Kidney (tissue), 22 donors: ENCODE measurements at places on chromosomes 13 and 19. TPM values are rescaled to one million over a fixed set of nuclear protein-coding genes. Genes with fewer than 3 reads are reported as not detected.

The COX6B2 gene
- 0.62 TPM for polyA plus RNA-seq

The KIR2DL1 gene
- polyA plus RNA-seq, result not detected

The MATK gene
- 4.2 TPM for polyA plus RNA-seq

The RFPL4A gene
- polyA plus RNA-seq, result not detected

The NLRP11 gene
- polyA plus RNA-seq, result not detected

The TEX101 gene
- not detected for polyA plus RNA-seq

The TBCB gene
- polyA plus RNA-seq, result 242 TPM

The ESD gene
- polyA plus RNA-seq, result 179 TPM

The SLAIN1 gene
- 6.0 TPM for polyA plus RNA-seq

The ZSCAN4 gene
- not detected for polyA plus RNA-seq

The VRK3 gene
- 69.0 TPM for polyA plus RNA-seq

The TMEM272 gene
- 0.28 TPM for polyA plus RNA-seq

The SDHAF1 gene
- 34.3 TPM for polyA plus RNA-seq

The SERTAD1 gene
- polyA plus RNA-seq, result 18.2 TPM

The DACT3 gene
- 5.4 TPM for polyA plus RNA-seq

The CABP5 gene
- not detected for polyA plus RNA-seq

The DYRK1B gene
- 18.9 TPM for polyA plus RNA-seq

The ABHD8 gene
- polyA plus RNA-seq, result 20.0 TPM

The LIM2 gene
- not detected for polyA plus RNA-seq

The ZNF626 gene
- 6.4 TPM for polyA plus RNA-seq

The CBLC gene
- polyA plus RNA-seq, result 8.2 TPM

The SPART gene
- polyA plus RNA-seq, result 47.8 TPM

The MYBPC2 gene
- polyA plus RNA-seq, result not detected

The GGN gene
- polyA plus RNA-seq, result 0.92 TPM

The FCER2 gene
- not detected for polyA plus RNA-seq

The CPB2 gene
- not detected for polyA plus RNA-seq

The RNF225 gene
- not detected for polyA plus RNA-seq

The RPL28 gene
- 1,453 TPM for polyA plus RNA-seq

The CCNA1 gene
- 0.54 TPM for polyA plus RNA-seq

The ZNF490 gene
- 1.0 TPM for polyA plus RNA-seq

The CEACAM19 gene
- polyA plus RNA-seq, result 5.5 TPM

The TMPRSS9 gene
- polyA plus RNA-seq, result not detected

The SLITRK5 gene
- polyA plus RNA-seq, result not detected

The ZNF627 gene
- 8.4 TPM for polyA plus RNA-seq

The ZNF540 gene
- polyA plus RNA-seq, result 5.4 TPM

The MEIOSIN gene
- not detected for polyA plus RNA-seq

The RFXANK gene
- polyA plus RNA-seq, result 133 TPM

The KANK2 gene
- polyA plus RNA-seq, result 37.5 TPM

The NBEA gene
- polyA plus RNA-seq, result 4.7 TPM

The MCEMP1 gene
- 0.28 TPM for polyA plus RNA-seq

The SPIB gene
- polyA plus RNA-seq, result not detected
